ENCODE measurements at places on chromosomes 3 and 15.
A peak's percentile ranks its signal among the peaks of the same experiment; 100 is the strongest.

DNA sequence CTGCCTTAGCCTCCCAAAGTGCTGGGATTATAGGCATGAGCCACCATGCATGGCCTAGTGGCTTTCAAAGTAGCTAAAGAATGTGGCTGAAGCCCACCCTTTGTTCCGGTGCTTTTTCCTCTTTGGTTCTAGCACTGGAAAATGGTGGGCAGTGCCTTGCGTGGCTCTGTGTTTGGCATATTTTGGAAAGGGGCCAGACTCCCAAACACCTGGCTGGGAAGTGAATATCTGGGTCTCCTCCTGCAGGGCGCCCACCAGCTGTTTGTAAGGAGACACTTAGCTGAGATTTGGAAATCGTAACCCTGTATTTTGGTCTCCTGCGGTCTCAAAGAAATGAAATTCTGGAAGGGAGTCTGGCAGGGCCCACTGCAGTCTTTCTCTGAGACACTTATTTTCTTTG lies 336.4 kb downstream of the IL20RB start:
- DNase-seq, result no peak

DNA sequence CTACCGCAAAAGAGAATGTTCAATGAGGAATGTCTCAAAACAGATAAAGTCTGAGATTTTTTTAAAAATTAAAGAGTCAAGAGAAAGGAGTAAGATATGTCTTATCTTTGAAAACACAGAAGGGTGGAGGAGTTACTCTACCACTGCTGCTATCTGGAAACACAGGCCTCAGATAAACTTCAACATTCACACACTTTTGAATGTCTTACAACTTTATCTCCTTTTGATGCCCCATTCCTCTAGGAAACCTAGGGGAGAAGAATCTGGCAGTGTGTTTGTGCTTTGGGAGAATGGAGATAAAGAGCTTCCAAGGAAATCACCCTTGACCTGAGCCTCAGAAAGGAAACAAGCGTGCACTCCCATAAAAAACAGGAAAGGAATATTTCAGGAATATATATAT lies 468.2 kb downstream of the PLOD2 start:
- no peak for DNase-seq

DNA sequence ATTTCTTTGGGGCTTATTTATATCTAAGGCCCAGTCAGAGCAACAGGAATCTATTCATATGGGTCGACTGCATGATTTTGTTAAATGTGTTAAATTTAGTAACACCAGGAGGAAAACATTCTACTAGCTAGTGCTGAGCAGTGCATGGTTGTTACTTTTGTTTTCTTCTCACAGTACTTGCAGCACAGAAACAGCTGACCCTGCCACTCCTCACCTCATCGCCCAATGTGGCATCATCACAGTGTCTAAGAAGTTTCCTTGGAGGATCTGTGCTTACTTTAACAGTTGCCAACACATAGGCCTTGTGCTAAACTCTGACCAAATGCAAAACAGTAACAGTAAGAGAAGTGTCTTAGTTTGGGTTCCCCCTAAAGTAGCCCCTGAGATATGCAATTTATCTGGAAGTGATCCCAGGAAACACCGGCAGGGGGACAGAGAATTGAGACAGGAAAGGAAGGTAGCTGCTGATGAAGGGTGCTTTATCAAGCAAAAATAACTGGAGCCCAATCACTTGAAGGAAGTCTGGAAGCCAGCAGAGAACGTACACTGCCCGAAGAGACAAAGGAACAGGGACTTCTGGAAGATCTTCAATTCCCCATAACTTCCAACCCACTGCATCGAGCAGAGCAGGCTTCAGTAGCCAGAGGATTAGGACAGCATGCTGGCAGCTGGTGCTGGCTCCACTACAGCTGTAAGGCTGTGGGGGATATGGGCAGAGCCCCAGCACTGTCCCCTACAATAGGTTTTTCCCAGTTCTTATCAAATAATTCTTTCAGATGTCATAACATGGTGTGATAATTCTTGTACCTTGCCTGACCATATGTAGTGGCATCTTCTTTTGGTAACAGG lies 36.0 kb upstream of the ULK4 start:
- no peak for DNase-seq

DNA sequence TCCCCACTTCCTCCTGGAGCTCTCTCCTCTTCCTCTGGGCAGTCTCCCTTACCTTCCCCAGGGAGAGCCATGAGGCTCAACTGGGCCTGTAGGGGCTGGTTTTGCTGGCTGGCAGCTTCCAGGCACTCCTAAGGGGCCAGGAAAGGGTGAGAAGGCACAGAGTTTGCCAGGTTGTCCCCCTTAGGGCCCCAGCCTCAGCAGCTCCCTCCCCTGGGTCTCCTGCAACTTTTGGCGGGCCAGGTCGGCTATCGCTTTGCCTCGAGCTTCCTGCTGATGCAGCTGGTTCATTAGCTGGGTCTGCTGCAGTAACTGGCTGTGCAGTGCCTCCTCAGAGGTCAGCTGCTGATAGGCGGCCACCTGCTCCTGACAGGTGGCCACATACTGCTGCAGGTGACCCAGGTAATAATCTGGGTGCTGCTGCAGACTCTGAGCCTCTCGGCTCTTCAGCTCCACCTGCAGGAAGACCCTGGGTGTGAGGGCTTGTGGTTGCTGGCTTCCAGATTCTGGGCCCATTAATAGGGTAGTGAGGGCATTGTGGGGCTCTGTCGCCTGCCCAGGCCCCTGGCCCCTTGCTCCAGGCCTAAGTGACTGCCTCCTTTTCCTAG lies 29.7 kb upstream of the OR4F6 start:
- peak; percentile 47 for DNase-seq

DNA sequence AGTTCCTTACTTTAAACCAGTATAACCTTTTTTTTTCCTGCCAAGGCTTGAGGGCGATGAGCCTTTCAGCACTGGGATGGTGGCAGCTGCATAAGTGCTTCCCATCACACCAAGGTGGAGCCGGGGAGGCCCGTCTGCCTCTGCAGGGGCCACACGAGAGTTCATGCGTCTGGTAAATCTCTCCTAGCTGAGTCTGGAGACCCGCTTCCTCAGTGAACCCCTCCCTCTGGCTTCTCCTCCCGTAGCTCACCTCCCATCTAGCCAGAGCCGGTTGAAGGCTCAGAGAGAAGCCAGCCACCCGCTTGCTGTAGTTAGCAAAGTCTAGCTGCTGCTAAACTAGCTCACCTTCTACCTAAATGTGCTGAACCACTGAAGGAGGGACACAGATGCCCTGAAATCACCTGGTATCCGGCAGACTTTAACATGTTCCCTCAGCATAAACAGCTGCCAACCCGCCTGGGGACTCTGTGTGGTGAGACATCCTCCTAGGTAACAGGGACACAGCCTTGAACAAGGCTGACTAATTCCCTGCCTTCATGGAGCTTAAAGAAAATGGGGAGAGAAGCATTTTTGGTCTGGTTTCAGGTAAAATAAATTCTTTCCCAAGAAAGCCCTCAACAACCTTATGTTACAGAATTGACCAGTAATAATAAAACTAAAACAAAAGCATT lies 42.9 kb downstream of the RLBP1 start:
- no peak for DNase-seq

GRCh38 chr3:192727032-192727847 lies at the start of gene FGF12:
Gene FGF12 (minus strand): TSS chr3:192727541.
- no peak for DNase-seq

Data from NAMALWA (cell line).